Activated T-cell treated with anti-CD3 and anti-CD28 coated beads for 48 hours (primary cell): ENCODE measurements at places on chromosomes 5 and 9.
A peak's percentile ranks its signal among the peaks of the same experiment; 100 is the strongest.

GRCh38 chr9:36118706-36119105 lies 17.8 kb upstream of the GLIPR2 start:
- no peak for DNase-seq

DNA sequence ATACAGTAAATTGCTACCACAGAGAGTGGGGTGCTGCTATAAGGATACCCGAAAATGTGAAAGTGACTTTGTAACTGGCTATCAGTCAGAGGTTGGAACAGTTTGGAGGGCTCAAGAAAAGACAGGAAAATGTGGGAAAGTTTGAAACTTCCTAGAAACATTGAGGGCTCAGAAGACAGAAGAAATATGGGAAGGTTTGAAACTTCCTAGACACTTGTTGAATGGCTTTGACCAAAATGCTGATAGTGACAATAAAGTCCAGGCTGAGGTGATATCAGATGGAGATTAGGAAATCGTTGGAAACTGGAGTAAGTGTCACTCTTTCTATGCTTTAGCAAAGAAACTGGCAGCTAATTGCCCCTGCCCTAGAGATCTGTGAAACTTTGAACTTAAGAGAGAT lies 1158.6 kb upstream of the CDH6 start:
- DNase-seq = no peak

DNA sequence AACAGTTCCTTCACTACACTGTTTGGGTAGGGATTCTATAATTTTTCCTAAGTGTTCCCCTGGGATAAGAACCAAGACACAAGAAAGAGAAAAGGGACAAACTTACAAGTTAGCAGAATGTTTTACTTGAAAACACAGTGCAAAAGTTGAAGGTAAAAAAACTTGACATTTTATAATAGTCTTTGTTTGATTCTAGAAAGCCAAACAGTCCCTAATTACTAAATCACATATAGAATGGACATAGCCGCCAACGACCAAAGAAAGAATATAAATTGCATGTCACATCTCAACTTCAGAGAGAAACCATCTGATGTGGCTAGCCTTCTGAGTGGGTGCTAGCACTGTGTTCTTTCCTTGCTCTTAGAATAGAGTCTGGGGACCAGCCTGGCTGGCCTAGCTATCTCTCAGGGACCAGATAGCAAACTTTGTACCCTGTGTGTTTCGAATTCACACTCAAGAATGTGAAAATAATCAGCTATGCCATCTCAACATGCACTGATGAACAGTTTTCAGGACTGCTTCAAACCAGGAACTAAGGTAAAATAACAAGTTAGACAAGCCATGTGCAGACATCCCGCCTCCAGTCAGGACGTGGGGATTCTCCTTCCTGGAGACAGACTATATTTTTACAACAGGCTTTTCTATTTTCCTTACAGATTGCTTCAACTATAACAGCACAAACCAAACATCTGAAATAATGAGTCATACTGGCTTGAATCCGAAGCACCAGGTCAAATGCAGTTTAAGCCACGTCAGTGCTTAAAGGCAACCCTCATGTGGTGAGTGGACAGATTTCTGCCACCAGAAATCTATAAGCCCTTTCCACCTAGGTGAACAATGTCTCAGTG lies 53.7 kb downstream of the LHFPL2 start:
- no peak for DNase-seq

DNA sequence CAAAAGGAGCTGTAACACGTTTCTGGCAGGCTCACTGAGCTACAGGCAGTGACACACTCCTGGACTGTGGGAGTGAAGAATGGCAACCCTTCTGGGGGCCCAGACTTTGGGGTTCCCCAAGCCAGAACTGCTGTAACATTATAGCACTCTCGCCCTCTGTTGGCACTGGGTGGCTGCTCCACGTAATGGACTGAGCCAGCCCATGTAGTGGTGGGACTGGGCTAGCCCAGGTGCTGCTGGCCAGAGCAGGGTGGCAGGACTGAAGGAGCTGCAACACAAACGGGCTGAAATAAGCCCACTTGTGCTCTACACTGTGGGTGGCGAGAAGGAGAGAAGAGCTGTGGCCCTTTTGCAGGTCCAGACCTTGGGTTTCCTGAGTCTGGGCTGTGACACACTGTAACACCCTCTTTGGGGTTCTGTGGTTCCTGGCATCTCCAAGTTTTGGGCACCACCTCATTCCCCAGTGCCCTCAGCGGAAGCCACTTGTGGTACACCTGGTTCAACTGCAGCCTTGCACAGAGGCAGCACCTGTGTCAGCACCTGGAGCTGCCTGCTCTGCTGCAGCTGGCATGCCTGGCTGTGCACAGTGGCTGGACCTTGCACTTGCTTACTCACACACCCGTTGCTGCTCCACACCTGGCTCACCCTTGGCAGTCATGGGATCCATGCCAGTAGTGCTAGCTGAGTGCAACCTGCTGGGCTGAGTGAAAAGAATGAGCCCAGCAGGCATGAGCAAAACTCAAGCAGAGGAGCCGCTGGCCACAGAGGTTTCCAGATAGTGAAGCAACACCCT lies 95.0 kb upstream of the PRR16 start:
- no peak for DNase-seq

DNA sequence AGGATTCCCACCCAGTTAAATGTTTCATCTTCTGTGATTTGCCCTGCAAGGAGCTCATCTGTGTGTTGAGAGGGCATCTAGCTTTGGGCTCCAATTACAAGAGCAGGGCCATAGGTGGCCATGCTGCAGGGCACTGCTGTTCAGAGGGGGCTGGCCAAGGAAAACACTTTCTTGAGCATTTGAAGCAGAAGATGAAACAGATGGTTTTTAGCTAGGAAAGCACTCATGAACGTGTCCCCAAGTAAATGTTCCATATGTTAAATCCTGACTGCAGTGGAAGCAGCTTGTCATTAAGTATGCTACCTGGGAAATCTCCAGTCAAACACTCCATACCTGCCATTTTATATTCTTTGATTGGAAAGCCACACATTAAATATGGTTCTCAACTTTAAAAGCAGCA lies 176.6 kb downstream of the FBXL7 start:
- DNase-seq = no peak

DNA sequence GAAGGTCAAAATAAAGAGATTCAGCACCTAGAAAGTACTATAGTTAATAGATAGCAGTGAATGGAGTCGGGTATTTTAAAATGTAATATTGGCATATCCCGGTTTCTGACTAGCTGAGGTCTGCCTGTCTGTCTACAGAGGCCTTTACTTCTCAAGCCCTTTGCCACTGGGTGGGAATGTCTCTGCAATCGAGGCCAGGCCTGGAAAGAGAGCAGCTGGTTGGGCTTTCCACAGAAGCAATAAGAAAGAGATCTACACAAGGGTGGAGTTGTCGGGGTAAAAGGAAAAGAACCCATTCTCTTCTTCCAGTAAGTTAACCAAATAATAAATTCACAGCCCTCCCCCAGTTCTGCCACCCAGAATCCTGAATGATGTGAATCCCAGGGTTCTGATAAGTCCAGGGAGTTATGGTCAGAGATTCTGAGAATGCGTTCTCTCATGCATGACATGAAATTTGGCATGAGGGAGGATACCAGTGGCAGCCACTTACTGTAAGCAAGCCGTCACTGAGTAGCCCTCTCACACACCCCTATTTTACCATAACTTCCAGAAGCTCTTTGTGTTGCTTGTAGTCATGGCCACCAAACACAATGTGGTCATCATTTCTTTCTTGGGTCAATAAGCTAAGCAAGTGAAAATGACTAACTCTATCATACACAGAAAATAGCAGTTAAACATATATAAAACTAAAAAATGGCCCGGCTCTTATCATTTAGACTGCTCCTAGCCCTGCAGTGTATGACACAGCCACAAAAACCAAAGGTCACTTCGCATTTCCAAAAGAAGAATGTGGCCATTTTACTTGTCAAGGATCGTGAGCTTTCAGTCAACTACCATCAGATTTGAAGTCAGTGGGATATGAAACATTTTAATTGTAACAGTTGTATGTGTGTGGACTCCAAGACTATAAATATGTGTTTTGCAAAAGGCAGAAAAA lies 185.0 kb downstream of the GLIS3 start:
- no peak for DNase-seq

DNA sequence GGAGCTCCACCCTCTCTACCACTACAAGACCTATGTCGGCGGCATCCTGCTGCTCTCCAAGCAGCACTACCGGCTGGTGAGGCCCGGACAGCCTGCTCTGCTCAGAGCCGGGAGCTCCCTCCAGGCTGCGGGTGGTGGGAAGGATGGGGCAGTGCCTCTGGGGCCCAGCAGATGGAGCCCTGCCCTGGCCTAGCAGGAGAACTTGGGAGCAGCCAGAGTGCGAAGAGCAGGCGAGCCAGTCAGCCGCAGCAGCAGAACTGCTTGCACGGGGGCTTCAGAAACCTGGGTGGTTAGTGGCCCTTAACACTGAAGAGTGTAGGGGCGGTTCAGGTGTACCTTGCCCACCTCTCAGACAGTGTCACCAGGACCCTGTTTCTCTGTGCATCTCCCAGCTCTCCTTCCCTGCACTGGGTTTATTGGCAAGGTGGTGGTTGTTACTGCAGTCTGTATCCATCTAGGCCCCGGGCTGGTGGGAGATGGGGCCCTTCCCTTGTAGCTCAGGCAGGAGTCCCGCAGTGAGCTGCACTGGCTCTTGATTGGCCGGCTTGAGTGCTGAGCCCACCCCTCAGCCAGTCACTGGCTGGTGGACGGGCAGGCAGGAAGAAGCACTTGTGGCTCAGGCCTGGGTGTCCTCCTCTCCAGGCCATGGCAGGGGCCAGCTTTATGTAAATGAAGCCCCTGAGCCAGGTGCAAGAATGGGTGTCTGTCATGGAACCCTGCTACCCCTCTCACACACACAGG lies 7.7 kb downstream of the B4GALT7 start:
- peak; percentile 62 for DNase-seq
